ENCODE measurements at places on chromosomes 13 and 19.

DNA sequence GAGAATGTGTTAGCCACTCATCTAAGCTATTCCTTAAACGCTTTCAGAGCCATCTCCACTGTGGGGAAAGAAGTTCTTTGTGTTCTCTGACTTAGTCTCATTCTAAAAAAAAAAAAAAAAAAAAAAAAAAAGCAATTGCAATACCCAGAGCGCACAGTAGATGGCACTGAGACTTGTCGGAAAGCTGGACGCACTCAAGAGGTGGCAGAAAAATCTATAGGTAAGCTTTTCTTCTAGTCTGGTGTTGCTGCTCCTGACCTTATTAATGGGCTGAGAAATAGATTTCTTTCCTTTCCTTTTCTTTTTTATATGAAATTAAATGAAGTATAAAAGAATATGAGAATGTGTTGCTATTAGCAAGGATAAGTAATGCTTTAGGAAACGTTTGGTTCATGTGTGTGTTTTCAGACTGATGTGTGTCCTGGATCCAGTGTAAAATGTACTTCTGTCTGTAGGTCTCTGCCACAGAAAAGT lies 4.7 kb upstream of the GJB2 start:
- DNase-seq, result no peak

DNA sequence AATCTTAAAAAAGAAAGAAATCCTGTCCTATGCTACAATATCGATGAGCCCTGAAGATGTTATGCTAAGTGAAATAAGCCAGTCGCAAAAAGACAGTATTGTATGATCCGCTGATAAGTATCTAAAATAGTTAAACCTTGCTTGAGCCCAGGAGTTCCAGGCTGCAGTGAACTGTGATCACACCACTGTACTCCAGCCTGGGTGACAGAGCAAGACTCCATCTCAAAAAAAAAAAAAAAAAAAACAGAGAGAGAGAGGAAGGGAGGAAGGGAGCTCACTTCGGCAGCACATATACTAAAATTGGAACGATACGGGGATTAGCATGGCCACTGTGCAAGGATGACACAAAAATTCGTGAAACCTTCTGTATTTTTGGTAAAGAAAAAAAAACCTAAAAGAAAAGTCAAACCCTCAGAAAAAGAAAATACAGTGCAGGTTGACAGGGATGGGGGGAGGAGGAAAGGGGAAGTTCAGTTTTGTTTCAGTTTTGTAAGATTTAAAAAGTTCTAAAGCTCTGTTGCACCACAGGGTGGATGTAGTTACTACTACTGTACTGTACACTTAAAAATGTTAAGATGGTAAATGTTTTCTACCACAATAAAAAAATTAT lies 8.4 kb downstream of the CLASRP start:
- DNase-seq, result no peak

DNA sequence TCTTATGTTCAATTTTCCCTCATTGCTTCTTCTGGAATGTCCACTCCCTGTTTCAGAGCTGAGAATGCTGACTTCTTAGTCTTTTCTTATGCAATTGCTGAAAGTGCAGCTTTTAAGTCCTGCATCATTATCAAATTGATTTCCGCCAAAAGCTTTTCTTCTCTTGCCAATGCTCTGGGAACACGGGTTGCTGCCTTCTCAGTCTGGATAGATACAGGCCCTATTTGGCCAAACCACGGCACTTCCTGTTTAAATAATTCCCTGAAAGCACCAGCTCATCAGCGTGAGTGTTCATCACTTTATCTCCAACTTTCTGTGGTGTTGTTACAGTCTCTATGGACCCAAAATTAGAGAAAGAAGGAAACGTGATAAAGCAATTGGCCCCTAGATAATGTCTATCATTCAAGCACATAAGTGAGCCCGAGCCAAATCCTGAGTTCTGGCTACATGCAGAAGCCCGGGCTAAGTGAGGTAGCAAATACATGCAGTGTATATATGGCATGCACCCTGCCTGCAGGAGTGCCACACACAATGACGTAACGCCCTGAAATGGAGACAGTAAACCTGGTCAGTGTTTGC lies 85.7 kb downstream of the CYSLTR2 start:
- no peak for DNase-seq

DNA sequence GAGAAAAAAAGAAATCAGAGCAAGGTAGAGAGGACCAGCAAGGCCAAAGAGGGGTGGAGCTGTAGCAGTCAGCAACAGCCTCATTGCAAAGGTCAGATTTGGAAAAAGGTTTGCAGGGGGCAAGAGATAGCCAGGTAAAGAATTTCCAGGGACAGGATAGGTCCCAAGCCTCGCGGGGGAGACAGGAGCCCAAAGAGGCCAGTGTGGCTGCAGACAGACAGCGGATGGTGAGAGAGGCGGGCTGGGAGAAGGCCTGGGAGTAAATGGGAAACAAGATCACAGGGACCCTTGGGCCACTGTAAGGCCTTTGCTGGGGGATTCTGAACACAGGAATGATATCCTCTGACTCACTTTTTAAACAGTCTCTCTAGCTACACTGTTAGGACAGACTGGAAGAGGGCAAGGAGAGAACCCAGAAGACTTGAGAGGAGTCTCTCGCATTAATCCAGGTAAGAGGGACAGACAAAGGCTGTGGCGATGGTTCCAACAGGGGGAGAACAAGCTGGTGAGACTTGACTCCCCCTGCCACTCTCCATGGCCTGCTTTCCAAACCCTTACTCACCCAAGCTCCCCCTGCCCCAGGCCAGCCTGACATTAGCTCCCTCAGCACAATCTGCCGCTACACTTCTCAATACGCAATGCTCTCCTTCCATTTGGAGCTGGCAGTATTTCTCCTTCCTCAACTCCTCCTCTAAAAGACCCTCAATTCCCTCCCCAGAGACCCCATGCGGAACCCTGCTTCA lies 31.8 kb downstream of the DOCK9 start:
- DNase-seq, result no peak

DNA sequence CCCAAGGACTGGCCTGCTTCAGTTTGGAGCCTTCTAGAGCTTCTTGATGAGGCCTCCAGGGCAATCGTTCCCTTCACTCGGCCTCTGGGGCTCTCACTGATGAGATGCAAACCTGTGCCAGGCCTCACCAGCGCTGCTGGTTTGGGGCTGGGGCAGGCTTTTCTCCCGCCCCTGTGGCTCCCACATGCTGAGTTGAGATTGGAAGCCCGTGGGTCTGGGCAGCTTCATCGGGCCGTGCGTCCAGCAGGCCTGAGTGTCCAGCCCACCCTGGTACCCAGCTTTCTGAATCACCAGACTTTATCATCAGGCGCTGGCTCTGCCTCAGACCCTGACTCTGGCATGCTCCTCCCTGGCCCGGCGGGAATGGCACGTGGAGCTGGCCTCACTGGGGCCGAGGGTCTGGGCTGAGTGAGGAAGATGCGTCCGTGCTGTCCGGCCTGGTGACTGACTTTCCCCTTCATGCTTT lies 4.3 kb downstream of the CALM3 start:
- no peak for DNase-seq

DNA sequence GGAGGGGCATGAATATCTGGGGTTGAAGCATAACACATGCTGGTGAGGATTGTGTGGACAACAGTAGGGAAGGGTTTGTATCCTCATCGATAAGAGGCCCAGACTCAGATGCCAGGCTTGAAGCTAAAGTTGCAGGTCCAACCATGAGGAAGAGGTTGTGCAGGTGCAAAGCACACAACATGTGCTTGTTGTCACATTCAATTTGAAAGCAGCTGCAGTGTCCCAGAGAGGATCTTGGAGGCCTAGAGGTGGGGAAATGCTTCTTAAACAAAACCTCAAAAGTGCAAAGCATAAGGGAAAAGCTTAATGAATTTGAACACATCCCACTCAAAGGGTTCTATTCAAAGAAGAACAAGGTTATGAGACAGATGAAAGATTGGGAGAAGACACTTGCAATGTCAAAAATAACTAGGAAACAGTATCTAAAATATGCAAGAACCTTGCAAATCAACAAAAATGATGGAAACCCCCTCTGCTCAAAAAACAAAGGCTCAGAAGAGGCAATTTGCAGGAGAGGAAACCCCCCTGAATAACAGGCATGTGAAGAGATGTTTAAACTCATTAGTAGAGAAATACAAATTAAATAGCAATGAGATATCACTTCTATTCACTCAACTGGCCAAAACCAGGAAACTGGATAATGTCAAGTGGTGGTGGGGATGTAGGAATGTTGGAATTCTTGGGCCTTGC lies 187.1 kb downstream of the KATNAL1 start:
- no peak for DNase-seq

DNA sequence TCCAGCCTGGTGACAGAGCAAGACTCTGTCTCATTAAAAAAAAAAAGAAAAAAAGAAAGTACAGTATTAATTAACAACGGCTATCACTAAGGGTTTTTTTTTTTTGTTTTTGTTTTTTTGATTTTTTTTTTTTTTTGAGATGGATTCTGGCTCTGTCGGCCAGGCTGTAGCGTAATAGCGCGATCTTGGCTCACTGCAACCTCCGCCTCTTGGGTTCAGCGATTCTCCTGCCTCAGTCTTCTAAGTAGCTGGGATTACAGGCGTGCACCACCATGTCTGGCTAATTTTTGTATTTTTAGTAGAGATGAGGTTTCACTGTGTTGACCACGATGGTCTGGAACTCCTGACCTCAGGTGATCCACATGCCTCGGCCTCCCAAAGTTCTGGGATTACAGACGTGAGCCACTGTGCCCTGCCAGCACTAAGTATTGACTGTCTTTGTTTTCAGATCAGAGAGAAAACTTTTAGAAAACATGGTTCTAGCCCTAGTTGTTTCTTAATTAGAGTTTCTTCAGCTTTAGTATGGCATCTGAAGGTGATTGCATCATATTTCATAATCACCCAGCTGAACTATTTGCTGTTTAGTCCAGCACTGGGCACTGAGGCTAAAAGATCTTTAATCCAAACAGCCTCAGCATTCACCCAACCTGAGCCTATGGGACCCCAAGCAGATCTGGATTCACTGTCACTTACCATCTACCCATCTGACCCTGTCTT lies 2.7 kb upstream of the GATAD2A start:
- no peak for DNase-seq

DNA sequence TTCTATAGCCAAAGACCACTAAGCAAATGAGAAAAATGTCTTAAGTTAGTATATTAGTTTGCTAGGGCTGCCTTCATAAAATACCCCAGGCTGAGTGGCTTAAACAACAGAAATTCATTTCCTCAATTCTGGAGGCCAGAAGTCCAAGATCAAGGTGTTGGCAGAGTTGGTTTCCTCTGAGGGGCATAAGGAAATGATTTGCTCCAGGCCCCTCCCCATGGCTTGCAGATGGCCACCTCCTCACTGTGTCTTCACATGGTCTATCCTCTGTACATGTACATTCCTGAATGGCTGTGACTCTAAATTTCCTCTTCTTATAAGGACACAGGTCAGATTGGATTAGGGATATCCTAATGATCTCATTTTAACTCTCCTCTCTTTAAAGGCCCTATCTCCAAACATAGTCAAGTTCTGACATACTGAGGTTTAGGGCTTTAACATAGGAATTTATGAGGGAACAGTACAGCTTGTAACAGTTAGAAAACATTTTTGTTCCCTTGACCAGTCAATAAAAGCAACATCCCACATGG lies 307.4 kb downstream of the DIAPH3 start:
- no peak for DNase-seq

GRCh38 chr19:5628461-5628860 lies 5.6 kb downstream of the SAFB start:
- DNase-seq, result no peak

DNA sequence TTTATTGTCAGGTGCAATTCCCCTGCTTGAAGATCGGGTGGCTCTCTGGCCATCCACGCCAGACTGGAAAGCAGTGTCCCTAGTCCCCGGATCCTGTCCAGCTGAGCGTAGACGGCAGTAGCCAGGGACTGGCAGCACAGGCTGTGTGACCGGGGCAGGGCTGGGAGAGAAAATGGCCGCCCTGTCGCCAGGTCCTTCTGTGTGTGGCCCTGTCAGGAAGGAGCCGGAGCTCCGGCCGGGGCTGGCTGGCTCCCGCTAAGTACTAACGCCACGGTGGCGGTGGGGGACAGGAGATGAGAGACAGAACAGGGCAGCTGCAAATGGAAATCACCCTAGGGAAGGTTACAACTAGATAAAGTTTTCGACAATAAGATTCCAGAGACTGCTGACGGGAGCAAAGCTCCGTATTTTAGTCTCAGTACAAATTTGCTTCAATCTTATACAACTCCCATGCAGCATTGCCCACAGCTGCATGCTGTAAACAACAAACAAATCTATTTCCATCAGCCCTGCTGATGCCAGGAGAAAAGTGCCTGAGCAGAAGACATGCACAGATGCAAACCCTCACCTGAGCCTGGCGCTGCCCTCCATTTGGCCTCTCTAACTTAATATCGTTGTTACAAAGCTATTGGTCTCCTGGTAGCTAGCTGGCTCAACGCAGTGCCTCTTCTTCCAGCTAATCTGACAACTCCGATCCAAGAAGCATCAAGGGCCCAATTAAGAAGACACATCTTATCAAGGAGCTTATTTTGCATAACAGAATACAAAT lies 253.0 kb downstream of the TSHZ3 start:
- no peak for DNase-seq

- DNase-seq, result no peak
These were observed 56.8 kb downstream of the KCNC3 start for GRCh38 chr19:50272263-50272897.

DNA sequence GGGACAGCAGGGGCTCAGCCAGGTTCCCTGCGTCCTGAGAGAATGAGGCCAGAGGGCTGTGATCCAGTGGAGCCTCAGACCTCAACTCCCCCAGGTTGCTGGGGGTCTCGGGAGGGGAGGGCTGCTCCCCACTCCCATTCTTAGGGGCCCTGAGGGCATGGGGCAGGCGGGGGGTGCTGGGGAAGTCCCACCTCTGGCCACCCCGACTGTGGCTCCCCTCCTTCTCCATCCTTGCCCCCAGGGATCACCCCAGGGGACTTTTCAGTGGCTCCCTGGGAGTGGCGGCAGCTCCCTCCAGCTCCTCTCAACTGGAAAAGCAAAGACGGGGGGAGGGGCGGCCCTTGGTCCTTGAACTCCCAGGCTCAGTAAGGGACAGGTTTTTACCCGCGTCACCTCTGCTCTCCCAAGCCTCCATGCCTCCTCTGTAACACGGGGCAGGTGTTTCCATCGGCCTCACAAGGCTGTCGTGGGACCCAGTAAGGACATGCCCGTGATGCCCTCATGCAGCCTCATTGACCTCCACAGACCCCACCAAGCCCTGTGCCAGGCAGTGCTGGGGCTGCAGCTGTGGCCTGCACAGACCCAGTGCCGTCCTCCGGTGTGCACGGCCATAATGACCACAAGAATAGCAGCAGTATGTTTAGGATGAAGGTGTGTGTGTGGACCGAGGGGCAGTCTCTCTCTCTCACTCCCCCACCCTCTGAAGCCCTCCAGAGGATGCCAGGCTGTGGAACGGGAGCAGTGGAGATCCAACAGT lies 11.6 kb upstream of the TOMM40 start:
- no peak for DNase-seq
